Stimulated activated CD8-positive, alpha-beta memory T cell treated with anti-CD3 and anti-CD28 coated beads, Interleukin-4, amount 100 ng/mL, for 1 hour (primary cell): ENCODE measurements at places on chromosomes 3 and 15.

DNA sequence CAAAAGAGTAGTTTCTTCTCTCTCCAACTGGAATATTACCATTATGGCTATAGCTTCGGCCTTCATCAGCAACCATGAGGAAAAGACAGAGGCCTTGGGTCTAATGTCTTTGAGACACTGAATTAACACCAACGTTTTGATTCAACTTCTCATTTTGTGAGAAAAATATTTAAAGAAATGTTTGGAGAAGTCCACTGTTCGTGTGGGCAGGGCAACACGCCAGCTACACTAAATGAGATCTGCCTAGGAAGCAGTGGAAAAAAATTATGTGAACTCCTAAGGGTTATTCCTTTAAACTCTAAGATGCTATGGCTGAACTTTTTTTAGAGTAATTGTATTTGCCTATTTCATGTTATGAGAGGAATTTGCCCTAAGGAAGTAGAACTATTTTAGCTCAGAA lies 41.8 kb downstream of the NCEH1 start:
- DNase-seq: no peak

DNA sequence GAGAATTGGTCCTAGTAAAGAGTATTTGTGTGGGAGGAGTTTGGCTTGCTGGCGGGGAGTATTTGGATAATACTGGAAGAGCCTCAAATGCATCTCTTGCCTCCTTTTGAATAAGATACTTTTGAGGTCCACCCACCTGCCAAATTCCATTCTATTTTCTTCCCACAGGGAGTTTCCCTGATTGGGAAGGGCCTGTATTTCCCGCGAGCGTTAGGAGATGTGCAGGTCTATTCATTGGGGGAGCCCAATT lies 406 bp upstream of the RASA2 start:
- DNase-seq: no peak

- DNase-seq: no peak
These were observed 238.4 kb upstream of the TBC1D5 start for GRCh38 chr3:17980863-17981262.

- DNase-seq: no peak
These were observed 310.3 kb downstream of the PTPRG start for GRCh38 chr3:61871644-61872043.

DNA sequence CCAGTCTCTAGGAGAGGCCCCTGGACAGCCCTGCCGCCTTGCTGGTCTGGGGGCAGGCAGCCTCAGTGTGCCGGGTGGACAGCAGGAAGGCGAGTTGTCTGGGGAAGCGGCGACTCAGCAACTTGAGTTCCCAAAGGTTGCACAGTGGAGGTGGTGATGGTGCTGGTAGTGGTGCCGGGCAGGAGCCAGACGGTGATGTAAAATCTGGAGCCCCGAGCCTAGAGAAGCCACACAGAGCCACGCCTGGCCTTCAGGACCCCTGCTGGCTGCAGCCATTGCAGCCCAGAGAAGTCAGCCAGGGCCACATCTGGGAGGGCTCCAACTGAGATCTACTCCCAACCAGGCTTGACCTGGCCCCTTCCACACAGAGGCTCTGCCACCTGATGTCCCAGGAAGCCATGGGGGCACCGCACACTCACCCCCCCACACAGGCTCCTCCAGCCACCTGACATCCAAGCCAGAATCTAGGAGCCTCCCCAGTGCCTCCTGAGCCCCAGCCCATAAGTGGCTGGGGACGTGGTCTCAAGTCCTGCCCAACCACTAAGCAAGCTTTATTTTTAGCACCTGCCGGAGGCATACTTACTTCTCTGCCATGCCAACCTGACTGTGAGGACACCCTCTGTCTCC lies 8.8 kb downstream of the C3orf22 start:
- DNase-seq: no peak

- no peak for DNase-seq
These were observed 117.3 kb downstream of the RPL22L1 start for GRCh38 chr3:170752571-170753155.

DNA sequence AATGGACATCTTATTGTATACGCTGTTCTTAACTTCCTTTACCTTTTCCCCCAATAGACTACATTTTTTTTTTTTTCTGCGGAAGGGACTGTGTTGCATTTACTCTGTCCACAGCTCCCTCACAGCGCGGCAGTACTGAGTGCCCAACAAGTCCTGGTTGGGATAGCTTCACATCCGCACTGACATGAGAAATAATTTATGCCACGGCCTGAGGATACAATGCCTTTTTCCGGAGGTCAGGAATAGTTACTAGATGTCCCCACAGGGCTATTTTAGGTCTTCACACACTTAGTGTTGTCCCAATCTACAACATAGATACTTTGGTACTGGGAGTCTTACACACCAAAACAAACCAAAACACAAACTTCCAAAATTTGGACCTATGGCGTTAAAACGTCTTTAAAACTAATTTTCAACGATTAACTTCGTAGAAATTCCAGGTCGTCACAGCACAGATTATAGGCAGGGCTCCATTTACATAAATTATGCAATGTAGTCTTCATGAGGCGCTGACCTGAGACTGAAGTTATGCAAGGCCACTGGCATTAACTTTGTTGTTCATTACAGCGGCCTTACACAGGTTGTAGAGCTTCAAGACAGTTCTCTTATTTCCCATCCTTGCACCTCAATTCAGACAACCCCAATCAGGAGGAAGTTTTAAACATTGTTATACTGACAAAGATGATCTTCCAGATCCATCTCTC lies 989 bp upstream of the PPIB start:
- DNase-seq: no peak

- DNase-seq: no peak
These were observed 12.8 kb downstream of the MAN2A2 start for GRCh38 chr15:90915808-90916440.

DNA sequence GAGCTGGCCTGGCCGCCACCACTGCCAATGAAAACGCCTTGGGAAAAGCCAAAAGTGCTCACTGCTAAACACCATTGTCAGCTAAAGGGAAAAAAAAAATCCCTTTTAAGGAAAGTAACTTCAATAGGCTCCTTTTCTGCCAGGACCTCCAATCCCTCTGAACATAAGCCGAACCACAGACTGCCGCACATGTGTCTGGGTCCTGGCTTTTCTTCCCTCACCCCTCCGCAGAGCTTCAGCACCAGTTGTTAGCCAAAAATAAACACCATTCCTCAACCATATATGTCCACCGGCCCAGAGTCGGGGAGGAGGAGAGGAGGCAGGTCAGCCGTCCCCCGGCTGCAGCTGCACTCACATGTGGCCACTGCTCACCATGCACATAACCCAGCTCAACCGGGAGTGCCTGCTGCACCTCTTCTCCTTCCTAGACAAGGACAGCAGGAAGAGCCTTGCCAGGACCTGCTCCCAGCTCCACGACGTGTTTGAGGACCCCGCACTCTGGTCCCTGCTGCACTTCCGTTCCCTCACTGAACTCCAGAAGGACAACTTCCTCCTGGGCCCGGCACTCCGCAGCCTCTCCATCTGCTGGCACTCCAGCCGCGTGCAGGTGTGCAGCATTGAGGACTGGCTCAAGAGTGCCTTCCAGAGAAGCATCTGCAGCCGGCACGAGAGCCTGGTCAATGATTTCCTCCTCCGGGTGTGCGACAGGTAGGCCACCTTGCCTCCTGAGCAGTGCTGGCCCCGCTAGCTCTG lies at the start of gene FBXL22:
FBXL22 (plus strand) TSS at position 350 of the 753 bp plus-strand sequence; CDS start at position 356, 6 bp downstream.
- DNase-seq: no peak

- DNase-seq: no peak
These were observed at the start of gene SLC28A1 for GRCh38 chr15:84883916-84884781. TSS of gene SLC28A1 (plus strand) at chr15:84884662. CDS start at chr15:84887761, 3,099 bp downstream.

DNA sequence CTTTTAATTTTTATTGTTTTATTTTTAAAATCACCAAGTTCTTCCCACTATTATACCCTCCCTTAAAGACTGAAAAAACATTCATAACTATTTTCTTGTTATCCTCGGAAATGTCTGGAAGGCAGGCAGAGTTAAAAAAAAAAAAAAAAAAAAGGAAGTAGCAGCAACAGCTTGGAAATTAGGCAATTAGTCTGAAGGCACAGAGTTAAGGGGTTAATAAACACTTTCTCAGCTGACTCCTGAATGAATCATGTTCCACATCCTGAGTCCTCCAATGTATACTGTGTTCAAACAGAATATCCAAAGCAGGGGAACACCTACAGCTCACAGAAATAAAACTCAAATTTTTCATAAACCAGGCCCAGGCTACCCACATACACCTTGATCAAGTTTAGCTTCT lies 5.8 kb downstream of the HEXA start:
- DNase-seq: no peak

- DNase-seq: no peak
These were observed 223.7 kb upstream of the BHLHE40 start for GRCh38 chr3:4755566-4755965.

GRCh38 chr15:58159827-58160386 lies 21.7 kb downstream of the AQP9 start:
- DNase-seq: no peak
